ENCODE measurements at places on chromosomes 16 and 17.
A peak's percentile ranks its signal among the peaks of the same experiment; 100 is the strongest.

- no peak for DNase-seq
Measured at GRCh38 chr17:10309003-10309974, 63.5 kb downstream of the MYH13 start.

DNA sequence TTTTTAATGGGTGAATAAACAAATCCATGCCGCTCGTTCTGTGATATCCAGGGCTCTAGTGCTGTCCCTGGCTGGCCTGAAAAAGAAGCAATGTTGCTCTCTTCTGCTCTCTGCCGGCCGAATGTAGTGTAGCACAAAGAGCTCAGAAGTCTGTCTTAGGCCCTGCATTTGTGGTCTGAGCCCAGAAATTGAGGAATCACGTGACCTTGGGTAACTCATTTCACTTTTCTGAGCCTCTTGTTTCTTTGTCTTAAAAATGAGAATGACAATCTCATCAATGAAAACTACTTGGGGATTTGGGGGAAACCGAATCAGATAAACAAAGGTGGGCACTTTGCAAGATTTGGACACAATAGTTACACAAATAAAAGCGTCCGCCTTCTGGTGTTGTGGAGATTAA is 381.6 kb upstream of the ASIC2 start:
- peak; percentile 62 for DNase-seq

DNA sequence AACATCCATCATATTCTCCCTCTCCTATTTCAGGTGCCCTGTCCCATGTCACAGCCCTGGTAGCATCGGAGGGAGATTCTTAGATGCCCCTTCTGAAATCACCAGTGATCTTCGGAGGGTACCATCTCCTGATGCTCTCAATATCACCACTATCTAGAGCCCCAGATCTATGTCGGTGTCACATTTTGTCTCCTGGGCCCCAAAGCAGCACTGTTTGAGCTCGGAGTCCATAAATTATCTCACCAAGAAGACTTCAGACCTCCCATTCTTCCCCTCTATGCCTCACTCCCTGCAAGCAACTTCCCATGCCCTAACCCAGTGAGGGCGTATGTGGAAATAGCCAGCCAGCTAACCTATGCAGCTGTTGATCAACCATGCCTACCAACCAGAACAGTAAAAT is 51.5 kb upstream of the NLK start:
- DNase-seq = no peak

DNA sequence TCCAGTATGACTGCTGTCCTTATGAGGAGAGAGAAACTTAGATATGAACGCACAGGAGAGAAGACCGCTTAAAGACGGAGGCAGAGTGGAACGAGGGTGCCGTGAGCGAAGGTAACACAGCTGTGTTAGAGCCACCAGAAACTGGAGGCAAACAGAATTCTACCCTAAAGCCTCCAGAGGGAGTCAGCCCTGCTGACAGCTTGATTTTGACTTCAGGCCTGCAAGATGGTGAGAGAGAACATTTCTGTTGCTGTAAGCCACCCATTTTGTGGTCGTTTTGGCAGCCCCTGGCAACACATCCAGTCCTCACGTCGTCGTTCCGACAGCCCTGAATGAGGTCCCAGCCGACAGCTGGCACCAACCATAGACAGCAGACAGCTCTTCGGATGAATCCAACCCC is 2.8 kb upstream of the SPATA2L start:
- DNase-seq = no peak

DNA sequence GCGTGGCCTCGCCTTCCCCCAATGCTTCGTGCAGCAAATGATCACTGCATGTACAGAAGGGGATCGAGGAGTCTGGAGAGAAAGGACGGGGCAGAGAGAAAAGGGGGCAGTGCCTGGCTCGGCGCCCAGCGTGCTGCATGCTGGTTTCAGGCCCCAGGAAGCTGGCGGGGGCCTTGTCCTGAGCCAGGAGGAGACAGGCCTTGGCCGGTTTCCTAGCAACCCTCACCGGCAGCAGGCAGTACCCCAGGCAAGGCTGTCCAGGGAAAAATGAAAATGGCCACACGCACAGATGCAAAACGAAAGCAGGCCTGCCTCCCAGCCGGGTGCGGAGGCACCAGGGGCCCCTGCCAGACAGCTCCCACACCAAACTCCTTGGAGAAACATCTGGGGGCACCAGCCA is 126.3 kb downstream of the ZFHX3 start:
- DNase-seq = peak; percentile 90

GRCh38 chr17:5931616-5932015 is 138.6 kb upstream of the WSCD1 start:
- peak; percentile 85 for DNase-seq

- DNase-seq = peak; percentile 46
Measured at GRCh38 chr17:68320311-68320865, 29.1 kb downstream of the ARSG start.

DNA sequence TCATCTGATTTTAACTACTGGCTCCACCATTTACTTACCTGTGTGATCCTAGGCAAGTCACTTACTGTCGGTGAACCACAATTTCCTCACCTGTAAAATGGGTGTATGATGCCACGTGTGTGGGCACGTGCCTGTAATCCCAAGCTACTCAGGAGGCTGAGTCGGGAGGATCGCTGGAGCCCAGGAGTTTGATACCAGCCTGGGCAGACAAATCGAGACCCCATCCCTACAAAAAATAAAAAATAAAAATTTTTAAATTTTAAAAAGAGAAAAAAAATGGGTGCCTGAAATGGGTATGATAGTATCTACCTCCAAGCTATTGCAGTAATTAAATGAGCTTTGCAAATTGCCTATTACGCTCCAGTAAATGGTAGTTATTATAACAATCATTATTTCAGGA is 225.3 kb downstream of the CCDC182 start:
- no peak for DNase-seq

GRCh38 chr16:4214215-4214621 is 27.7 kb downstream of the SRL start:
- no peak for DNase-seq

DNA sequence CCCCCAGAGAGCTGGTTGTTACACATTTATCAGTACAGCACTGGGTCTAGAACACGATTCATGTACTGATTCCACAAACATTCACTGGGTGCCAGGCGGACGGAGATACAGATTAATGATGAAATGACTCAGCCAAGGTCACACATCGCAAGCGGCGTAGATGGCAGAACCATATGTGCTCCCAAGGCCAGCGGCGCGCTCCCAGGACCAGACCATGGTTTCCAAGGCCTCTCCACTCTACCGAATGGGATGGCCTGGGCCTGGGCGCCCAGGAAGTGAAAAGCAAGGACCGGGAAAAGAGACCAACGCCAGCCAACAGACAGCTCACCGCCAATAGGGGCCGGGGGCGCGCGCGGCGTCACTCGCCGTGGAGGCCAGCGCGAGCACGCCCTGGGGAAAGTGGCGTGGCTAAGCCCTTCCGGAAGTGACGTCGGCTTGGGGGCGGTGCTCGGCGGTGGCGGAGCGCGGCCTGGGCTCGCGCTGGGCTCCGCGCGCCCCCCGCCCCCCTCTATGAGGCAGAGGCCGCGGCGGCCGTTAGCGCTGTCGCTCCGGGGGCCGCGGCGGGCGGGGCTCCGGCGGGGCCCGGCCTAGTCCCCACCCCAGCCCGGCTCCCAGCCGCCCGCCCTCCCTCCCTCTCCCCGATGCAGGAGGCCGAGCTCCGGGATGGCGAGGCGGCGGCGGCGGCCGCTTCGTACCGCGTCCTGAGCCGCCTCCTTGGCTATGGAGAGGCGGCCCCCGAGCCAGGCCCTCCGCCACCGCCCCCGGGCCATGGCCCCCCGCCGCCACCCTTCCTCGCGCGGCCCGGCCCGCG is at the start of gene SOCS7:
Gene SOCS7 (plus strand): TSS at position 433 of the 811 bp plus-strand sequence. CDS start 209 bp downstream, at position 642.
- peak; percentile 98 for DNase-seq

DNA sequence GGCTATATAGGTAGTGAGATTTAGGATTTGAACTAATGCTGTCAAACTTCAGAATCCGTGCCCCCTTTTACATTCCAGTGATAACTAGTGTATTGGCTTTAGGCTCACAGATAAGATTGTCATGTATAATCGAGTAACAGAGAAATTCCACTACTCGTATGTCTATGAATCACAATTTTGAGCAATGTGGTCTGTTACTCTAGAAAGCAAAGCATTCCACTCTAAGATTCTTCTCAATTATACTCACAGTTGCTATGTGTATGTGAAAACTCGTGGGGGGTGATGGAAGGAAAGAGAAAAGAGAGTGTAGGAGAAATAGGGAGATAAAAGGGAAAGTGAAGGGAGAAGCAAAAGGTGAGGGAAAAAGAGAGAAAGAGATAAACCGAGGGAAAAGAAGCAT is 1175.1 kb upstream of the GOT2 start:
- no peak for DNase-seq

DNA sequence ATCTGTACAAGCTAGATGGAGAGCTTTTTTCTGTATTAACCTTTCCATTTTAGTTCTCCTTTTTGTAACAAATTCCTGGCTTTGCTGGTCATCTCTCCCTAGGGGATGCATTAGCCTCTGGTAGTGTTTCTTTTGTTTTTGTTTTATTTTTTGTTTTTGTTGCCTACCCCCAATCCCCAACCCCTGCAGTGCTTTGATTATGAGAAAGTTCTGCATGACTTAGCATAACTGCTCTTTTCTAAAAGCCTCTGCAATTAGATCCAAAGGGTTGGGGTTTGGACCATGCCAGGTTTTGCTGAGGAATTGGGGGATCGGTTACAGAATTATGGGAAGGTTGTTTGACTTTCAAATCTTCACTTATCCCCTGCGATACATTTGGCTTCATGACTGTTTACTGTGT is 98.2 kb downstream of the ADAMTS18 start:
- DNase-seq = peak; percentile 69
